ENCODE measurements at places on chromosomes 5 and 9.
A peak's percentile ranks its signal among the peaks of the same experiment; 100 is the strongest.

DNA sequence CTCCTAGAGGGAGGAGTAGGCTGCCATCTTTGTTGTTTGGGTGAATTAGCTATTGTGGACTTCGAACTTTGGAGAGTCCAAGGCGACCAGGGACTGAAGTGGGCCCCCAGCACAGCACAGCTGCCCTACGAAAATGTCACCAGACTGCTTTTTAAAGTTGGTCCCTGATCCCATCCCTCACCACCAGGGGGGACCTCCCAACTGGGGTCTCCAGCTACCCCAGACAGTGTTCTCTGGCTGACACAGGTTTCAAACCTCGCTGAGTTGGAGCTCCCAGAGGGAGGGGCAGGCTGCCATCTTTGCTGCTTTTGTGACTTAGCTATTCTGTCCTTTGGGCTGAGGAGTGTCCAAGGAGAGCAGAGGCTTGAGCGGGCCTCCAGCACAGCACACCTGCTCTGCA is 45.7 kb upstream of the ADRB2 start:
- no peak for DNase-seq

DNA sequence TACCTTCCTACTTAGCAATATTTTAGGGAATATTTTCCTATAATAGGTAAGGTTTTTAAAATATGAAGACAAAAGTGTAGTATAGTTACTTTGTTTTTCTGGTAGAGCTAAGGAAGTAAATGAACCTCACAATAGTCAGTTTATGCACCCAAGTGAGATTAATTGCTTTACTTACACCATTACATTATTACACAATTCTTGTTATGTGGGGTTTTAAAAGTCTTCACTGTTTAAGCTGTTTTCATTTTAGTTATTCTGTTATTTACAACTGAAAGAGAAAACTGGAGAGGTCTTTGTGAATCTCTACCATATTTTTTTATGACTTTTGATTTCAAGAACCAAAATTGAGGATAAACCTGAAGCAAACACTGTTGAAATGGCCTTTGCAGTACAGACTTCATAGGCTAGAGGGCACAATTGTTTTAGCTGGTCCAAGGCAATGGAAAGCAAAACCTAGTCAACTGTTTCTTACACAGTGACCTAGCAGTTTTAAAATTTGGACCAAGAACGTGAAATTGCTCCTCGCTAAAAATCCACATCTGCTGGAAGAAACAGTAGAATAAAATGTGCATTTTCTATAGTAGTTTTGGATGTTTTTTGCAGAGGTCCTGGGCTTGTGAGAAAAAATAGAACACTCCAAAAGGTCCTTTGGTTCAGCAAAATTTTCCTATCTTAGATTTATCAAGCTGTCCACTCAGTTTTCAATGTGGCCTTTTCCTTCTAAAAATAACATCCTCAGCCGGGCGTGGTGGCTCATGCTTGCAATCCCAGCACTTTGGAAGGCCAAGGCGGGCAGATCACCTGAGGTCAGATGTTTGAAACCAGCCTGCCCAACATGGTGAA is 66.4 kb upstream of the FER start:
- peak; percentile 62 for DNase-seq

- peak; percentile 75 for DNase-seq
These were observed 82.3 kb upstream of the TLE4 start for GRCh38 chr9:79489261-79490000.

- DNase-seq, result no peak
These were observed 202.6 kb downstream of the ZSWIM6 start for GRCh38 chr5:61534481-61535267.

DNA sequence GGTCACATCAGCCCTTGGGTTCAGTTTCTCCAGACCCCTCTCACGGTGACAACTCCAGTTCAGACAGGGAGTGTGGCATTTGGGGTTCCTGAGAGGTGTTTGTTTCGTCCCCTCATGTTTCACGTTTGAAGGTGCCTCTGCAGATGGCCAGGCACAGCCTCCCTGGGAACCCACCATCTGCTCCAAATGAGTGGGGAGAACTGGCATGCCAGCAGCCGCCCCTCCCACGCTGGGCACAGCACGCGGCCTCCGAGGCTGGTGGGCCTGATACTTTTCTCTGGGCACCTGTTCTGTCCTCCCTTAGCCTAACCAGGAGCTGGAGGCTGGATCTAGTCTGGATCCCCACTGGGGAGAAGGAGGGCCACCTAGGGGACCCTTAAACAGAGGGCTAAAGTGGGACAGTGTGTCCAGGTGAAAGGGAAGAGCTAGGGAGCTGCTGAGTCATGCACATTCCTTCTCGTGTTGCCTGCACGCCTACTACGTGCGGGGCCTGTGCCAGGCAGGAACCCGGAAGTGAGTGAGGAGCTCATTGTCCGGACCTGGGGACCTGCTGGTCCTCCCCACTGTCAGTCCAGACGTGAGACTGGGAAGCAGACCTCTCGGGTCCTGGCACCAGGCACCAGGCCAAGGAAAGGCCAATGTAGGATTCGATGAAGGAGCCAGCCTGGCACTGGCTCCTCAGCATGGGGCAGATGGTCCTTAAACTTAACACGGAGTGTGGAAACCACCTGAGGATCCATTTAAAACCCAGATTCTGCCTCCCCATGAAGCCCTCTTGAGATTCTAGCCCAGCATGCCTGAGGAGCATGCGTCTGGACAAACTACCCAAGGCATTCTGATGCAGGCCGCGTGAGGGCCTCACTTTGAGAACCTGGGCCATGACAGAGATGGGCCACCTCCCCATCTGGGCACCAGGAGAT is 11.7 kb downstream of the DNM1 start:
- DNase-seq, result no peak

DNA sequence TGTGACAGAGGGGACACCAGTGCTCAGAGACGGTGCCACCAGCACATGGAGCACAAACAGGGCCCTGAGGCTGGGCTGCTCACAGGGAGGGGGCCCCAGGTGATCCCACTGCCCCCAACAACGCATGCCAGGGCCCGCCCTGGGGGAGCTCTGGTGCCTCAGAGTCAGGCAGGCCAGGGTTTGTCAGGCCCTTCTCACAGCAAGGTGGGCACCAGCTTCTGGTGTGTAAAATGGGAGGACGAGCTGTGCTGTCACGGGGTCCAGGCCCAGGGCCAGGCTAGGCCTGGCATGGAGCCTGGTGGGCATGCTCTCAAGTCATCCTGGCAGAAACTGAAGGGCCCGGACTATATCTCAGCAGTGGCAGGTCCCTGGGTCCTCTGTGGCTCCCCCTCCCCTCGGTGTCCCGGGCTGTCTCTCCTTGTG is 34.5 kb downstream of the PRRT1B start:
- DNase-seq, result no peak

- DNase-seq, result no peak
These were observed 133.8 kb downstream of the RAB3C start for GRCh38 chr5:58716713-58717112.

GRCh38 chr5:119118000-119118399 is 47.1 kb downstream of the DMXL1 start:
- no peak for DNase-seq

- DNase-seq, result no peak
These were observed 100.9 kb downstream of the EBF1 start for GRCh38 chr5:158998793-158999325.

DNA sequence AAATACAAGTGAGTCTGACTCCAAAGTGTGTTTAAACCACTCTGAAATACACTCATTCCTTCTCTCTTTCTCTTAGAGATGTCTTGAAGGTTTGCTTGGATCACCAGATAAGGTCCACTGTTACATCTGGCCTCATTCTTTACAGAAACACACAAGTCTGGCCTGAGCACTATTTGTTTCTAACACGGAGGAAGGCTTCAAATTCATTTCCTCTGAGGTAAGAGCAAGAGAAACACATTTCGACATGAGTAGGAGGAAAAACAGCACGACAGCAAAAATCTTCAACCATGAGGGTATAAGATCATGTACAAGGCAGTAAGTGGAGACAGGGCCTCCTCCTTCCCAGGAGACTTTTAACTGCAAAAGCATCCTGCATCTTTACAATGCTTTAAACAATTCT is 8.0 kb downstream of the SIL1 start:
- no peak for DNase-seq

DNA sequence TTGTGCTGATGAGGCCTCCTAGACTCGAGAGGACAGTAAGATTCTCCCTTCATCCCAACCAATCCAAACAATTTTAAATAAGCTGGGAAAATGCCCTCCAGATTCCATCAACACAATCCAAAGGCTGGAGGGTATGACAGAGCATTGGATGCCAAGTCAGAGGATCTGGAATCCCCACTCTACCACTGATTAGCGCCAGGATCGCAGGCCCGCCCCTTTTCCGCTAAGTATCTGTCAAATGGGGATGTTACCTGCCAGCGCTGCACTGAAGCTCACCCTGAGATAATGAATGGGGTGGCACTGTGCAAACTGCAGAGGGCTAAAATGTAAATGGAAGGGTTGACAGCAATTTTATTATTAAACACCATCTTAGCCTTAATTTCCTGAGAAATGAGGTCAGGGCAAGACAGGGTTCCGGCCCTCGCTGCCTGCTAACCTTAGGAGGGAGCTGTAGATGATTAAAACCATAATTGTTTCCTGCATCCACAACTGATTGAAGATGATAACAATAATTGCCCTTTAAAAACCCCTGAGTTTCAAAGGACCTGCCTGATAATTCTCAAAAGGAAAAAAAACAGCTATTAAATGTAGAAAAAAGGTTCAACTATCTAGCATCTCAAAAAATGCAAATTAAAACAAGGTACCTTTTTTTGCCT is 31.6 kb upstream of the GABBR2 start:
- DNase-seq, result no peak

DNA sequence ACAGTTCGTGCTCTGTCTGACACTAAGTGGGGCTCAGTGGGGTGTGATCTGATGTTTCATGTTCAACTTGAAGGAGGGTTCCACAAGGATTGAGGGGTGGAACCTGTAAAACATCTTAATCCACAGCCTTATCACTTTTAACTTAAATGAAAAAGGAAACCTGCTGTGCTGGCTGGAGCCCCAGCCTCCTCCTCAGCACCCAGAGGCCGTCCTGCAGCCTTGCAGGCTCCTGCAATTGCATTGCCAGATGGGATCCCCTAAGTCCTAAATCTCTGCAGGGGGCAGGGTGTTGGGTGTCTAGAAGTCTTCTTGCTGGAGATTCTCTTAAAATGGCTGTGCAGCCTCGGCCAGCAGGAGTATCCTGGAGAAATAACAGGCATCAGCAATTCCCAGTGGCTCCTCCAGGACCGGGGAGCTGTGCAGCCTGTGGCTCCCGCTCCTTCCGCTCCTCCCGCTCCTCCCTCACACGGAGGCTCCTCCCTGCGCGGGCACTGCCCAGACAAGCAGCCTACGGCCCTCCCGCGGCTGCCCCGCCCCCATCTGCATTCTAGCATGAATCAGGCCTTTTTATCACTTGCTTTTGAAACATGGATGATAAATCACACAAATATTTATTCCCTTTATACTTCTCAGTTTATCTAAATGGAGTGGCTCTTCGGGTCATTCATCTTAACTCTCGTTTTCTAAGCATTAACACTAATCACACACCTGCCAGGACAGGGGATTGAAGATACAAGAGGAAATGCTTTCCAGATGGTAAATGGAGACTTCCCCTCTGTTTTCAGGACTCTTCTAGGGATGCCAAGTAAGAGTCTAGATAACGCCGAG is 131.0 kb downstream of the ADAMTS16 start:
- peak; percentile 28 for DNase-seq

- no peak for DNase-seq
These were observed 134.7 kb downstream of the COL23A1 start for GRCh38 chr5:178455480-178455835.

DNA sequence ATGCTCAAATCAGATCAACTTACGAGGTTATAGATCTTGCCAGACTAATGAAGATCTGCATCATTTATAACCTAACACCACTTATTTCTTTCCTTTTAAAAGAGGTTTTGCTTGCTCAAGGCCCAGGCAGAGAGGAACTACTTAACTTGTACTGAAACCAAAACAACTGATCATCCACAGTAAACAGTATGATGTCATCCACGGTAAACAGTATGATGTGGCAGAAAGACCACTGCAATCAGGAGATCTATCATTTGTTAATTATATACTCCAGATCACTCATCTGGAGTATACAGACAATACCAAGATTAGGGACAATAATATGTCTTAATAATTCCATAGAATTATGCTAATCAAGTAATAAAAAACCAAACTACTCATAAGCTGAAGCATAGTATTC is 116.8 kb downstream of the ADAMTS6 start:
- DNase-seq, result no peak

- no peak for DNase-seq
These were observed 259.7 kb upstream of the ZNF608 start for GRCh38 chr5:125006011-125006685.

GRCh38 chr9:70229579-70229978 is 29.2 kb upstream of the SMC5 start:
- DNase-seq, result peak; percentile 11

GRCh38 chr5:127076315-127077129 is 3.2 kb upstream of the C5orf63 start:
- DNase-seq, result no peak

DNA sequence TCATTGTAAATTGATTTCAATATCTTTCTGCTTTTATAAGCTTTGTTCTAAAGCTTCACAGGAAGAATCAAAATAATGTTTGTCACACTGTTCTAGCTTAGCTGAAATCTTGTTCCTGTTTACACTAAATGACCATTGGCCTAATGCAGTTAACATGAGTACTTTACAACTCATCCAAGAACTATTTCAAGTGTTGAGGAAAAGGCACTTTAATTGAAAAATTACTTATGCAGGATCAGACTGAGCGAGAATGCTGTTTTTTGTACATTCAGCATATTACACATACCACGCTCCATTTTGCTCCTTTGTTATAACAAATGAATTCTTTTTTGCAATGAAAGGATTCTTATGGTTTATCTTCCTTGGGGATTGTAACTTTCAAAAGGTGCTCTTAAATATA is 22.4 kb upstream of the SMIM15 start:
- no peak for DNase-seq

- no peak for DNase-seq
These were observed 43.9 kb downstream of the SH3TC2 start for GRCh38 chr5:149018909-149019443.

DNA sequence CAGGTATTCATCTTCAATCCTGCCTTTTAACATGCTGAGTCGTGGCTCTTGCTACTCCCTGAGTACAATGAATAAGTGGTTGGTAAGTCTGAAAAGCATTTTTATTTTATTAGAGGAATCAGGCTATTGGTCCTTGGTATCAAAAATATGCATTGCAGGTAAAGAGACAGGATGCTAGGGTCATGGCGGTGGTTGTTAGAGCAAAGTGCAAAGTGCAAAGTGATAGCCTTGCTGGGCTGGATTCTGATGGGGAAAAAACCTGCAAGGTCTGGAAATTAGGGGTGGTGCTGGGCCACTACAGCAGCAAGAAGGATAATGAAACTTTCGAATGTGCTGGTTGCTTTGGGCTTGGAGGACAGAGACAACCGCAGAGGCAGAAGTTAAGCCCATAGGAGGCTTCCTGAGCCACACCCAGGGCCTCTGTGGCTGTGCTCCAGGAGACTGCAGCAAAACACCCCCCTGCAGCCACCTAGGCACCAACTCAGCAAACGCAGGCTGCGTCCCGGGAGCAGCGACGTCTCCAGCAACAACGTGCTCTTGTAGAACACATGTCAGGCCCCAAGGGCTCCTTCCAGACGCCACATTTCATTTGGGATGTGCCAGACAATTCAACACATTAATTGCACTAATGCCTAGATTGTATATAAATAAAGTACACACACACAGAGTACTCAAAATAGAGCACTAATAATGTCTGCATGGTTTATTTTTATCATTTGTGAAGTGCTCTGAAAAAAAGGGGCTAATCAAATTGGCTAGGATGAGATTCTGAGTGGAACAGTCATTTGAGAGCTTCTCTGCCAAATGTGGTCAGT is 149.8 kb upstream of the RAPGEF1 start:
- DNase-seq, result no peak

GRCh38 chr9:93066978-93067603 is 8.6 kb downstream of the SUSD3 start:
- no peak for DNase-seq

All from astrocyte of the cerebellum (primary cell).